Uterine smooth muscle cell (primary cell): ENCODE measurements at places on chromosomes 5 and 9. TPM values are rescaled to one million over a fixed set of nuclear protein-coding genes. Genes with fewer than 3 reads are reported as not detected.

The ANGPTL2 gene
- total RNA-seq = 24.1 and 89.6 TPM in 2 replicates

The CLTA gene
- 289 and 311 TPM in 2 replicates for total RNA-seq

The TNFSF15 gene
- 3.0 and 3.4 TPM in 2 replicates for total RNA-seq

The C5orf52 gene
- not detected in 2 replicates for total RNA-seq

The PAEP gene
- total RNA-seq = not detected in 2 replicates

The JAKMIP2 gene
- 9.5 and 10.8 TPM in 2 replicates for total RNA-seq

The ABCA2 gene
- total RNA-seq = 19.0 and 31.7 TPM in 2 replicates

The SLC6A19 gene
- total RNA-seq = not detected in 2 replicates
